ENCODE measurements at places on chromosomes 16 and 17.

DNA sequence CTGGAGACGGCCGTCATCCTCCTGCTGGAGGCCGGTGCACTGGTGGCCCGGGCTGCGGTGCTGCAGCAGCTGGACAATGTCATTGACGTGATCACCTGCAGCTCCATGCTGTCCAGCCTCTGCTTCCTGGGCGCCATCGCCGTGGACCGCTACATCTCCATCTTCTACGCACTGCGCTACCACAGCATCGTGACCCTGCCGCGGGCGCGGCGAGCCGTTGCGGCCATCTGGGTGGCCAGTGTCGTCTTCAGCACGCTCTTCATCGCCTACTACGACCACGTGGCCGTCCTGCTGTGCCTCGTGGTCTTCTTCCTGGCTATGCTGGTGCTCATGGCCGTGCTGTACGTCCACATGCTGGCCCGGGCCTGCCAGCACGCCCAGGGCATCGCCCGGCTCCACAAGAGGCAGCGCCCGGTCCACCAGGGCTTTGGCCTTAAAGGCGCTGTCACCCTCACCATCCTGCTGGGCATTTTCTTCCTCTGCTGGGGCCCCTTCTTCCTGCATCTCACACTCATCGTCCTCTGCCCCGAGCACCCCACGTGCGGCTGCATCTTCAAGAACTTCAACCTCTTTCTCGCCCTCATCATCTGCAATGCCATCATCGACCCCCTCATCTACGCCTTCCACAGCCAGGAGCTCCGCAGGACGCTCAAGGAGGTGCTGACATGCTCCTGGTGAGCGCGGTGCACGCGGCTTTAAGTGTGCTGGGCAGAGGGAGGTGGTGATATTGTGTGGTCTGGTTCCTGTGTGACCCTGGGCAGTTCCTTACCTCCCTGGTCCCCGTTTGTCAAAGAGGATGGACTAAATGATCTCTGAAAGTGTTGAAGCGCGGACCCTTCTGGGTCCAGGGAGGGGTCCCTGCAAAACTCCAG is 1.1 kb downstream of the MC1R start:
- DNase-seq = no peak

DNA sequence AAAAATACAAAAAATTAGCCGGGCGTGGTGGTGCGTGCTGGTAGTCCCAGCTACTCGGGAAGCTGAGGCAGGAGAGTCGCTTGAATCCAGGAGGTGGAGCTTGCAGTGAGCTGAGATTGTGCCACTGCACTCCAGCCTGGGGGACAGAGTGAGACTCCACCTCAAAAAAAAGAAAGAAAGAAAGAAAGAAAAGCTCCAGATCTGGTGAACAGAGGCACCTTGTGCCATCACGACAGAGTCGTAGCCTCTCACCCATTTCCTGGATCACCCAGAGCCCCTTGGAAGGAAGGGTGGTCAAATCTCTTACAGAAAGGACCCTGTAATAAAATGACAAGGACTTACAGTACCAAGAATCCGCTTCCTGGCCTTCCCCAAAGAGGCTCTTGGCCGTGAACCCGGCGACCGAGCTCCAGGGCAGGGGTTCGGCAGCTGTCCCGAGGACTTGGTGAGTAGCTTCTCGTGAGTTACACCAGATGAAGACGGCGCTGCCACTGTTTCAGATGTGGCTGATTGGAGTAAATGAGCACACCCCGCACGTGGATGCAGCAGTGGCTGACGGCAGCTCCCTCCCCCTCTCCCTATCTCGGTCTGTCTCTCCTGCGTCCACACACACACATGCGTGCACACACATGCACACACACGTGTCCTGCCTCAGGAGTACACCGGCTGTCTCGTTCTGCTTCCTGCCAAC is 13.5 kb downstream of the LGALS3BP start:
- DNase-seq = no peak

- DNase-seq = no peak
Measured at GRCh38 chr16:53924331-53925106, 220.6 kb downstream of the FTO start.

DNA sequence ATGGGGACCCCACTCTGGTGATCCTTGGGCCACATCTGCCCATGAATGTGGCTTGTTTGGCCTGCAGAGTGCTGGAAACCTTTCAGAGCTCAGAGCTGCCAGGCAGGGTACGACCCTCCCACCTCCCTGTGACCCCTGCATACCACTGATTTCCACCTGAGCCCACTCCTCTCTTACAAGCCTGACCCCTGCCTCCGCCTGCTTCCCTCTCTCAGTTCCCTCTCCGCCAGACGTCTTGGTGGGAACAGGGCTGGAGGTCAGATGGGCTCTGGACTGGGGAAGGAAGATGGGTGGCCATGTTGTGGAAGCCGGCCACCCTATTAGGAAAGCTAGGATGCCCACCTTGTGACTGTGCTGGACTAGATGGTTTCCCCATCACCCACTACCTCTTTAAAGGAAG is 185.1 kb downstream of the KATNIP start:
- no peak for DNase-seq

DNA sequence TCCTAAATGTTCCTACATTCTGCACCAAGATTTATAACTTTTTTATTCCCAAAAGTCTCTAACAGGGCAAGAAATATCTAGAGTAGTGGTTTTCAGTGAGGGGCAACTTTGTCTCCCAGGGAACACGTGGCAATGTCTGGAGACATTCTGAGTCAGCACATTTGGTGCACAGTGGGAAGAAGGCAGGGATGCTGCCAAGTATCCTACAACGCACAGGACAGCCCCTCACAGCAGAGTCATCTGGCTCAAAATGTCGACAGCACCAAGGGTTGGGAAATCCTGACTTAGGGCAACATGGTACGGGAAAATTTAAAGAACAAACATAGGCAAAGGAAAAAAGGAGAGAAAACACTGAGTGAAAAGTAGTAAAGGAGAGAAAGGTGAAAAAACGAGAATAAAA is 61.8 kb downstream of the SMG6 start:
- DNase-seq = no peak

DNA sequence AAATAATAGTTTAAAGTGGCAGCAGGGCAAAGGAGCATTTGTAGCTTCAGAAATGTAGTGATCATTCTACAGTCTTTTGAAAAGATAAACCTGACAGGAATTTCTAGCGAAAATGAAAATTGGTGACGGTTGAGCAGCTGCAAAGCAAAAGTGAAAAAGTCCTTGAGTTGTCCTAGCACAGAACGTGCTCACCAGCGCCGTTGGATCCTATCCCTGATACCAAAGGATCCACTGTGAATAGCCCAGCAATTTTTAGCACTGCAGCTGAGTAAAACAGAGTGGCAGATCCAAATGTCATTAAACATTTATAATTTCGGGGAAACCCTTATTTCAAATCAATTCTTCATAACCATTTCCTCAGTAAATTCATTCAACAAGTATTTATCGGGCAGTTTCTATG is 453.8 kb upstream of the HSBP1 start:
- DNase-seq = no peak

- DNase-seq = no peak
Measured at GRCh38 chr16:53713403-53714204, 9.6 kb downstream of the FTO start.

- no peak for DNase-seq
Measured at GRCh38 chr16:86452451-86452850, 57.9 kb upstream of the FOXF1 start.

Measured in T-helper 22 cell (primary cell).